Fibroblast of gingiva (primary cell): ENCODE measurements at places on chromosomes 3 and 15.

- DNase-seq, result no peak
Measured at GRCh38 chr3:151772825-151773480, 39.2 kb downstream of the AADACL2 start.

DNA sequence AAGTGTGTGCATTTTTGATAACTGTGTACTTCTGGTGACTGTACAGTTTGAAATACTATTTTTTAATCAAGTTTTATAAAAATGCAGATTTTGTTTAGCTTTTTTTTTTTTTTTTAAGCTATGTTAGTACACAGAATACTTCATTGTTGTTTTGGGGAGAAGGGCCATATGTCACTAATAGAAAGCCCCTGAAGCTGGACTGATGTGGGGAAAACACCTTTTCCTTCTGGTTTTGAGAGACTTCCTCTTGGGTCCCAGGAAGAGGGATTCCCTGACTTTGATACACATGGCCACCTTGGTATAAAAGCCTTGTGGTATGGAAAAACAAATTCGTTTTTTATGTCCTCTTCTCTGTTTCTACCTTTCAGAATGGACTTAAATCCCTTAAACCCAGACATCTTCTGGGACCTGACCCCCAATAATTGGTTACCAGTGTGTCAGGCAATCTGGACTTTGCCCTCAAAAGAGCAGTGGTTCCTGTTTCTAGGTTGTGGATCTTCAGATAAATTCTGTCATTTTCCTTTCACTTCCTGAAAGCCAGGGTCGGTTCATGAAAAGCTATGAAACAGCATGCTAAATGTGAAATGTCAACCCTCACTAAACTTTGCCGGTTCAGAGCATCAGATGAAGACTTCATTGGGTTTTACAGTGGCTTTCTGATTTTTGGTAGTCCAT, 31.1 kb upstream of the BLOC1S6 start:
- DNase-seq, result no peak

GRCh38 chr3:149382101-149382467, 4.6 kb upstream of the TM4SF1 start:
- DNase-seq, result peak; percentile 74

GRCh38 chr3:29605845-29606244, 325.0 kb downstream of the RBMS3 start:
- peak; percentile 83 for DNase-seq

DNA sequence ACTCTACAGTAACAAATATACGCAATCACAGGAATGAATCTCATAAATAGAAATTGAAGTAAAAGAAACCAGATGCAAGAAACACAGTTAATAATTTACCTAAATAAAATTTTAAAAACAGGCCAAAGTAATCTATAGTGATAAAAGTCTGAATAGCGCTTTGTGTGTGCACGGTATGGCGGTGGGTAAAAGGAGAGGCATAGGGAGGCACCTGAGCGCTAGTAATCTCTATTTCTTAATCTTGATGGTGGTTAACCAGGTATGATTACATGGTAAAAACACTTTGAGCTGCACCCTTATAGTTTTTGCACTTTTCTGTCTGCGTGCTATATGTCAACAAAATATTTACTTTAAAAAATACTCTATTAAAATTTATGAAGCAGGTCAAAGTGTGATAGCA, 198.1 kb upstream of the SATB1 start:
- DNase-seq, result no peak

- DNase-seq, result no peak
Measured at GRCh38 chr3:58111513-58112184, 99.1 kb downstream of the DNASE1L3 start.

DNA sequence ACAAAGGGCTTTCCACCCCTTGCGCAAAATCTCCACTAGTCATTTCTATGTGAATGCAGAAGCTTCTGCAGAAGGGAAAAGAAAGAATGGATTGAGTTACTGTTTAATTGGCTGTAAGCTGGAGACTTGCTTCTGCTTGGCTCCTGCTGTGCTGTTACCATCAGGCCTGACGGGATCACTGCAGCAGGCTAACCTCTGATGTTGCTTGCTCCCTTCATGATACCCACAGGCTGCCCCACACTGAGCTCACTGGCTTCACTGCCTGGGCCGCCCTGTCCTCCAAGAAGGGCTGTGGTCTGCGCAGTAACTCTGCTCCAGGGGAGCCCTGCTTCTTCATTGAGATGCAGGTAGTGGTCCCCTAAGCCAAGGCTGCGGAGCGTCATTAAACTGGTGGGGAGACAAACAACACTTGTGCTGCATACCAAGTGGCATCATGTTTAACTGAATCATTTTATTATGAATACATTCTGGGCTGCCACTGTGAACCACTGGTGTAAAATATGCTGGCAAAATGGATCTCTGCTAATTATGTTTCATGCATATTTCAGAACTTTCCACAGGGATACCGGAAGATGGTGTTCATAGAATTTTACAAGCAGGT, 78.6 kb downstream of the WDR49 start:
- DNase-seq, result no peak

DNA sequence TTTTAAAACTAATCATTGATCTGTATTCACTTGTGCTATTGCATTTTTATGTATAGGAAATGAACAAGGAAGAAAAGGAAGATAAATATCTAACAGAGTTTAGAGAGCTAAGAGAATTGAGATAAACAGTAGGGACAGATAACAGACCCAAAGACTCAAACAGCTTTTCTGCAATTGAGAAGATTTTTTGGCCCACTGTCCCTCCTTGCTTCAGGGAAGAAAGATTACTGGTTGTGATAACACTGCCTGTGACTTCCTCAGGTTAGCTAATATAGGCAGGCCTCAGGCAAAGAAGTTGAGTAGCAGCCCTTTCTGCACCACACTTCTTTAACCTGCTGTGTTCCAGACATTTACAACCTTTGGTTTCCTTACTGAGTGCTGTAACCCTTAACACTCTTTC, 2.7 kb upstream of the COX17 start:
- DNase-seq, result no peak

GRCh38 chr3:132083583-132084279, 48.9 kb upstream of the CPNE4 start:
- DNase-seq, result peak; percentile 36

GRCh38 chr3:32700244-32700643, 15.3 kb downstream of the CNOT10 start:
- no peak for DNase-seq

GRCh38 chr3:143128227-143128955, 8.8 kb downstream of the CHST2 start:
- DNase-seq, result no peak

DNA sequence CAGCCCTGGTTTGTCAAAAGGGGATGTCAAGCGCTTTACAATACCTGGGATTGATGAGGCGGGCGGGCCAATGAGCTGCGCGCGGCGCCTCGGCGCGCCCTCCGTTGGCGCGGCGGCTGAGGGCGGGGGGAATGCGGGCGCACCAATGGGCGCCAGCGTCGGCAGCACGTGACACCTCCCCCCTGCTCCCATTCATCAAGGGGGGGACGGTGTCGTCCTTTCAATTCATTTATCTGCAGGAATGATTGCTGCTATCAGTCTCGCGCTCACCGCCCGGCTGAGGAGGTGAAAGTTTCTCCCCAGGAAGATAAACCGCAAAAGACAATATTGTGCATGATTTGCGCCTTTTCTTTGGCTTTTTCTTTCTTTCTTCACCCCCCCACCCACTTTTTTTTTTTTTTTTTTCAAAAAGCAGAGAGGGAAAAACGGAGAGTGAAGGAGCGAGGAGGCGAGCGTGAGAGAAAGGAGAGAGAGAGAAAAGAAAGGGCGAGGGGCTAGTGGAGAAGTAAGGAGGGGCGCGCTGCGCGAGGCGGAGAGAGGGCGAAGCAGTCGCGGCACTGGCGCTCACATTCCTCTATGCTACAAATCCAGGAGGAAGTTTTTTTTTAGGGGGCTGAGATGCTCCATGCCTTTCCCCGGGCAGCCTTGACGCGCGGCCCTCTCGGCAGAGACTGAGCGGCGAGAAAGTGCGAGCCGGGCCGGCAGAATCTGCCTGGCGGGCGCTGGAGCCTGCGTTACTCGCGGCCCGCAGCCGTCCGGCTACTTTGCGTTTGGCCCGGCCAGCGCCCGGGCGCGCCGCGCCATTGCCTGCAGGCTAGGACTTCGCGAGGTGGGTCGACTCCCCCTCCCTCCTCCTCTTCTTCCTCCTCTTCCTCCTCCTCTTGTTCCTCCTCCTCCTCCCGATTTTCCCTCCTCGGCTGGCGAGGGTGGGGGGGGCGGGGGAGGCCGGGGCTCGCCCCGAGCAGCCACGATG, at the start of gene ZIC1:
TSS of gene ZIC1 (plus strand) at position 223 of the 973 bp plus-strand sequence. CDS start at position 971, 748 bp downstream.
- no peak for DNase-seq

- DNase-seq, result peak; percentile 19
Measured at GRCh38 chr3:10286596-10287295, 6.0 kb downstream of the GHRL start.

DNA sequence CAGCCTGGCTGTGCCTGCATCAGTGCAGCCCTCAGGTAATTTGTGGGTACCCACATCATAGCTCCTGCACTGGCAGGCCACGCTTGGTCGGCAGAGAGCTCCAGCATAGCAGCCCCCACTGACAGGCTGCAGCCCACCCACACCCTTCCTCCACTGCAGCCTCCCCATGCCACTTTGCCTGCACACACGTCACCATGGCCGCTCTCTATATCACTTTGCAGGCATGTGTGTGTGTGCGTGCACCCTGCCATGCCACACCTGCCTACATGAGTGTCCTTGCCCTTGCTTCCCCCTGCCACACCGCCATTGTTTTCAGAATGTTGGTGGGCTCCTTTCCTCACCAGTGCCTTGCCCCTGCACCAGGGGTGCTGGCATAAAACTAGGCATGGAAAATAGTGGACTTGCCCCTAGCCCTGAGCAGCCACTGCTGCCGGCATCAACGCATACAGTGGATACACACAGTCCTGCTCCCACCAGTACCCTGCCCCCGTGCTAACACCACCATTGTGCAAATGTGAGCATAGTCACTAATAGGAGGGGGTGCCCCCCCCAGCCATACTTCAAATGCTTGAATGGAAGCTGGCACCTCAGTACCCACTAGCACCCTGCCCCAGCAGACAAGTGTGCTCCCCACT, 278.7 kb upstream of the MANF start:
- no peak for DNase-seq

GRCh38 chr15:99335508-99335907, 84.2 kb downstream of the LRRC28 start:
- DNase-seq, result peak; percentile 24

- DNase-seq, result no peak
Measured at GRCh38 chr3:38655708-38656300, 6.3 kb upstream of the SCN5A start.

GRCh38 chr3:51343918-51344687, 41.0 kb upstream of the MANF start:
- peak; percentile 81 for DNase-seq

DNA sequence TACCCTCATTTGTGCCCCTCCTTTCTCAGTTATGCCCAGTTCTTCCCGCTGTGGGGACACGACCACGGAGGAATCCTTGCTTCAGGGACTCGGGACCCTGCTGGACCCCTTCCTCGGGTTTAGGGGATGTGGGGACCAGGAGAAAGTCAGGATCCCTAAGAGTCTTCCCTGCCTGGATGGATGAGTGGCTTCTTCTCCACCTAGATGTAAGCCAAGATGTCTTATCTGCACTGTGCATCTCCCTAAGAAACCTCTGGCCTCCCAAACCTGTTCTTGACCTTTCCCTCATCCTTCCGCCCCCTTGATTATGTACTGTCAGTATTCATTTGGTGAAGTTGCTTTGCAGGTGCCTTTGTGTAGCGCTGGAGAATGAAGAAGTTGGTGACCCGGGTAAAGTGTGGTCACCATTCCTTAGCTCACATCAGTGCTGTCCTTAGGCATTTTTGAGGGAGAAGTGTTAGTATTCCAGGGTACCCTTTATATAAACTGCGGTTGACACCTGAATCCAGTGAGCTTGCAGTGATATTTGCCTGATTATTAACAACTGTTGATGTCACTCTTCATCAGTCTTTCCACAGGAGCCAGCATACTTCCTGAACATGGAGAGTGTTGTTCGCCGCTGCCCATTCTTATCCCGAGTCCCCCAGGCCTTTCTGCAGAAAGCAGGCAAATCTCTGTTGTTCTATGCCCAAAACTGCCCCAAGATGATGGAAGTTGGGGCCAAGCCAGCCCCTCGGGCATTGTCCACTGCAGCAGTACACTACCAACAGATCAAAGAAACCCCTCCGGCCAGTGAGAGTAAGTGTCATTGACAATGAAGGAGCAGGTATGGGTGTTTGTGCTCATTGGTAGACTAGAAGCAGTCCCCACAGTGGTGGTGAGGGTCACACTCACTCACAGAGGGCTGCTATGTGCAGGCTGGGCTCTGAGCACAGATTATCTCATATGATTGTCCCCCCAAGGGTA, 966 bp downstream of the ALAS1 start:
- DNase-seq, result no peak
